Urinary bladder (tissue), 4 donors: ENCODE measurements at places on chromosomes 7 and 10.

DNA sequence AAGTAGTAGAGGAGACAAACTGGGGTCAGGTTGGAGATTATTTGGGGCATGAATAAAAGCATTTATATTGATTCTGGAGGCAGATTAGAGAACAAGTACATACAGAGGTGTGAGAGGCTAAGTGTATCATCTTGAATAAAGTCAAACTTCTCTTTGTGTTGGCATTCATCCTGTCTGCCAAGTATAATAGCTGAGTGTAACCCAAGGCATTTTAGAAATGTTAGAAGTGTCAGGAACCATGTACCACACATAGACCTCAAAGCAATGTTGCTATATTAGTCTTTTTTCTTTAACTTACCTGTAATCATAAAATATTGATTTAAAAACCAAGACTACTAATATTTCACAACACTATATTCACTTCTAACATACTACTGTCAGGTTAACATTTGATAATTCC lies 56.2 kb upstream of the LRRTM3 start:
- DNase-seq = no peak

- no peak for DNase-seq
Measured at GRCh38 chr7:70994176-70994575, 137.8 kb upstream of the GALNT17 start.

- DNase-seq = no peak
Measured at GRCh38 chr10:69469976-69470375, 18.7 kb downstream of the TSPAN15 start.

DNA sequence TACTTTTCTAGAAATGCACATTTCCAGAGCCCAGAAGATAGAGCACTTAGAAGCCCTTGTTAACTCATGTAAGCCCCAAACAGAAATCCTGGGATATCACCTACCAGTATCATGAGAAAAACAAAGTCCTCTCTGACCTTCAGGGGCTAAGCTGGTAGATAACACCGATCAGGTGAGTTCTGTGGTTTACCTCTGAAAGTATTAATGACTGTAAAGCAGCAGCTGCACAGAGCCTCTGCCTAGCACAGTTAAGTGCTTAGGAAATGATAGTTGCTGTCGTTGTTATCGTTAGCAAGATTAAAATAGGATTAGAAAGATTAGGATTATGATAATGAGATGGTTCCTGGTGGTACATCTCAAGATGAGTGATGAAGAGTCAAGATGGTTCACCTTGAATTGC lies 64.9 kb downstream of the PLXNA4 start:
- DNase-seq = no peak

GRCh38 chr10:71580926-71581325 lies 138.7 kb downstream of the C10orf105 start:
- DNase-seq = no peak

DNA sequence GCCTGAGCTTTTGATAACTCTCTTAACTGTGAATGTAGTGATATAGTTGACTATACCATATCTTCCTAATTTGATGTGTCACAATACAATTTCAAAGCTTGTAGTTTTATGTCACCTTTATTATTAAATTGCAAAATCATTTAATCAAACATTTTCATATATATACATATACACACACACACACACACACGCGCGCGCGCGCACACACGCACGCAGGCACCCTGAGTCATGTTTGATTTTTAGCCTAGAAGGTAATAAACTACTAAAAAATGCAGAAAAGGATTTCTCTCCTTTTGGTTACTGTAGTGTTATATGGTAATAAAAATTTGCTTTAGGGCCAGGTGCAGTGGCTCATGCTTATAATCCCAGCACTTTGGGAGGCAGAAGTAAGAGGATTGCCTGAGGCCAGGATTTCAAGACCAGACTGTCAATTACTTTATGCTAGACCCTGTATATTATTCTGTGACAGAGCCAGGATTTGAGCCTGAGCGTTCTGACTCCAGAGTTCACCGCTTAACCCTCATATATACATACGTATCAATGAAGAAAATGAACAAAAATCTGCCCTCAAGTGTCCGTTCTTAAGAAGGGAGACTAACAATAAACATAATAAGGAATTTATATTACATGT lies 89.6 kb downstream of the PODXL start:
- no peak for DNase-seq

DNA sequence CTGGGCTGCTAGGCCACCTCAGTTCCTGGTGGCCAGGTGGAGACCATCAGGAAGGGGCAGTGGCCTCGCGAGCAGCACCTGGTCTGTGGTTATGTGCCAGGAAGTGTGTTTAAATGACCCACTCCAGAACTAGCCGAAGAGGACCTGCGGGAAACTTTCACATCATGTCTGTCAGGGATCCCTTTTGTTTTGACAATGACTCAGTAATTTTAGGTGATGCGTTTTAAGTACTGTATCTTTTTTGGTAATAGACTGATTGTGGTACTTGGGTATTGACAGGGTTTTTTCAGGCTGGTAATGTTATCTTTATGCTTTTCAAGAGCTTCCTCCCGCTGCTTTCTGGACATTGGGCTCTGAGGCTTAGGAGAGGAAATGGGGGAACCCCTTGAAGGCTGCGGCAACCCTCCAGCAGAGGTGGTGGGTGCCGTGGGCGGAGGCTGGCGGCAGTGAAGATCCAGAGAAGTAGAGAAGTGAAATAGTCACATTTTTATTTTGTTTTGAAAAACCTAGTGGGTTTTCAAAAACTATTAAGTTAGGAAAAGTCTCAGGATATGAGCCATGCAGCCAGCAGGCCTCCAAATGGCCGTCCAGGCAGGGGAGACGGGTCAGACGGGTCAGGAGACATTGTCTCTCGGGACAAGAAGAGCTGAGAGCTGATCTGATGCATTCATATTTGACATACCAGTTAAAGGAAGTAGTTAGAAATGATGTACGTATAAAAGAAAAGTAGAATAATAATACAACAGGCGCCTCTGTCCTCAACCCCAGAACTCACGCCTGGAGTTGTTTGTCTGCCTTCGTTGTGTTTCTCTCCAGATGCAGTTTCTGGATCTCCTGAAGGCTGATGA lies 27.7 kb downstream of the PPP2R2D start:
- DNase-seq = no peak

DNA sequence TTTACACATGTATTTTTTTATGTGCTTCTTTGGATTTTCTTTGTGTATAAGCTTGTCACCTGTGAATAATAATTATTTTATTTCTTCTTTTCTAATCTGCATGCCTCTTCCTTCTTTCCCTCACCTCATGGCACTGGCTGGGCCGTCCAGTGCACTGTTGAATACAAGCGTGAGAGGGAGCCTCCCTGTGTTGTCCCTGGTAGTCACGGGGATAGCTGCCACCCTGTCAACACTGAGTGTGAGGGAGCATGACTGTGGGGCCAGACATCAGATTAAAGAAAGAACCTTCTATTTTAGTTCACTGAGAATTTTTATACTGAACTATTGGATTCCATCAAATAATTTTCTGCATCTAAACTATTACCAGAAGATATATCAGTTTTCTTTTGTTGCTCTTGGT lies 187.9 kb downstream of the CDC14C start:
- no peak for DNase-seq

DNA sequence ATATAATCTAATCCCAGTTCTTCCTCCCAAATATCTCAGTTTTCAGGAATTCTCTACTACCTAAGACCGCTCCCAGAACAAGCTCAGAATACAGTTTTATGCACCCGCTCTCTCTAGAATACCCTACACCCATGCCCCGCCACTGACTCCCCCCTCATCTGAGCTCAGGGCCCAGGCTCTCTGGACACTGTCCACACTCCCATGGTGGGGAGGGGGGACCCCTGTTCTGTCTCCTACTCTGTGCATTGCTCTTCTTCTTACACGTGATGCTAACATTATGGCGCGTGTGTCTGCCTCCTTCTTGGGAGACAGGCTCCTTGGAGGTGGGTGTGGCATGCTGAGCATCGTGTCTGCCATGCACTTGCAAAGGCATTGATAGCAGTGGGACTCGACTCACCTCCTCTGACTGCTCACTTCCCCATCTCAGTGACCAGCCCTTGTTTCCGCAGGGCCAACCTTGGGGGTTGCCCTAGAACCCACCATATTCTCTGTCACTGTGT lies 127.9 kb downstream of the TCERG1L start:
- no peak for DNase-seq
